ENCODE measurements at places on chromosomes 16 and 17.

GRCh38 chr17:65121368-65121767, 15.8 kb upstream of the RGS9 start:
- DNase-seq, result no peak

DNA sequence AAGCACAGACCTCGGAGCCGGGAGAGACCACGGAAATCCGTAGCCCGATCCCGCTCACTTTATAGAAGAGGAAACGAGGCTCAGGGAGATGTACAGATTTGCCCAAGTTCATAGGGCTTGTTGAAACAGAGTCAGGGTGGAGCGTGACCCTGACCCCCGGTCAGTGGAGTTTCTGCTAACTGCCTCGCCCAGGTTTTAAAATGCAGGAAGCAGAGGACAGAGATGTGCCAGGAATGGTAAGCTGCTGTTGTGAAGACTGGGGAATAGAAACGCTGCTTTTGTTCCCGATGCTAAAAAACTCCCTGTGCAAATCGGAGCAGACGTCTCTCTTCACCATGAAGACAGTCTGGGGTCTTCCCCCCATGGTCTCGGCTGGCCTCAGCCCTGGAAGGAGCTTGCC, 403.0 kb downstream of the SEC14L1 start:
- DNase-seq, result no peak

- DNase-seq, result no peak
These were observed 27.3 kb downstream of the WFDC1 start for GRCh38 chr16:84321932-84322331.

GRCh38 chr16:266258-267164, 9.2 kb downstream of the RGS11 start:
- DNase-seq, result no peak

- peak; percentile 75 for DNase-seq
These were observed 3.7 kb downstream of the C17orf50 start for GRCh38 chr17:35764123-35764991.

- no peak for DNase-seq
These were observed 1.5 kb downstream of the FGF11 start for GRCh38 chr17:7440834-7441195.

- DNase-seq, result no peak
These were observed 297.5 kb upstream of the XYLT1 start for GRCh38 chr16:17768257-17768656.

GRCh38 chr17:46935658-46936266, 12.8 kb downstream of the GOSR2 start:
- DNase-seq, result no peak

- no peak for DNase-seq
These were observed 1.4 kb upstream of the RHBDF2 start for GRCh38 chr17:76502341-76503211.

DNA sequence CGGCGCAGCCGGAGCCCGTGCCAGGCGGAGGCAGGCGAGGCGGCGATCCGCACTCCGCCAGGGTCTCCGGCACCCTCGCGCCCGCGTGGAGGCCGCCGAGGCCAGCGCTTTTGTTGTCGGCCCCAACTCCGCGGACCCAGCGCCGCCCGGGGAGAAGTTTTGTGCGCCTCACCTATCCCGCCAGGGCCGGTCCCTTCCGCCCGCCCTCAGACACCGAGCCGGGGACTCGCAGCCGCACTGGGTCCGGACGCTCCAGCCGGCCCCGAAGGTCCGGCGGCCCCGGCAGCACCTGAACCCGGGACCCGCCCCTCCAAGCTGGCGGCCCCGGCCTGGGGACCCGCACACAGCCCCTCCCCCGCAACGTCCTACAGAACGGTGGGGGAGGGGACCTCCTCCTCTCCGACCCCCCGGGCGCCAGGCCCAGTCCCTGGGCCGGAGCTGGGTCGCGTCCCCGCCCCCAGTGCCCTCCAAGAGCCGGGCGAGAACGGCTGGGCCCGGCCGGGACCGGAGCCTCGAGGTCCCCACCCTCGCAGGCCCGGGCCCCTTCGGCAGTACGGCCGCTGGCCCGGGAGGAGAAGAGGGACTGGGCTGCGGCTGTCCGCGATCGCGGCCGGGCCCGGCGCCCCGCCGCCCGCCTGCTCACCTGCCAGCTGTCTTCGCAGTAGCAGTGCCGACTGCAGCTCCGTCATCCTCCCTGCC, 698 bp downstream of the UBE2G1 start:
- peak; percentile 44 for DNase-seq

DNA sequence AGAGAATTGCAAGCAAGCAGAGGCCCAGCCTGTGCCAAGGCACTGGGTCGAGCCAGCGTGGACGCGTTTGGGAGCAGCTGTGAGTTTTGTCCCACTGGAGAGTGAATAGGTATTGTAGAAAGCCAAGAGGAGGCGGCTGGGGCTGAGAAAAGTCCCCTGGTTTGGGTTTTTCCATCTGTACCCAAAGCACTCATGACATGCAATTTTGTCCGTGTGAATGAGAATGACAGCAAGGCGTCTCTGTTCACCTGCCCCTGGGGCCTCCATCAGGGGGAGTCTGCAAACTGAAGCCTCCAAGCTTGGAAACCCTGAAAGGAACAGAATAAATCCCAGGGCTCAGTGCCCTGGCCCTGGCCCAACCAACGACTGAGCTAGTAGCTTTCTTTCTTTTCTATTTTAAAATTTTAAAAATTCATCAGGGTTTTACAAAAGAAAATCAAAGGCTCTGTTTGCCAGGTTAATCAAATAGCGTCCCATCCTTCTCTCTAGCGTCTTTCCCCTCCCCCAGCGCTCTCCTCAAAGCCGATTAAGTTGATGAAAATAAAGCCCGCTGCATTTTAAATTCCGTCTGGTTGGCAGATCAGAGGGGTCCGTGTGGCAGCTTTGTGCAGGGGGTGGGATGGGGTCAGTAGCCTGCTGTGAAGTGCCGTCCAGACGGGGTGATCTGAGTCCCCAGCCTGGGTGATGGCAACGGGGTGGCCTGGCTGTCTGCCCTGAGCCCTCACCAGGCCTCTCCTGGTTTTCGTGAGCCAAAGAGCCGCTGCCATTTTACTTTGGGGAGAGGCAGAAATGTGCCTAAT, 171.0 kb downstream of the KATNIP start:
- DNase-seq, result no peak

DNA sequence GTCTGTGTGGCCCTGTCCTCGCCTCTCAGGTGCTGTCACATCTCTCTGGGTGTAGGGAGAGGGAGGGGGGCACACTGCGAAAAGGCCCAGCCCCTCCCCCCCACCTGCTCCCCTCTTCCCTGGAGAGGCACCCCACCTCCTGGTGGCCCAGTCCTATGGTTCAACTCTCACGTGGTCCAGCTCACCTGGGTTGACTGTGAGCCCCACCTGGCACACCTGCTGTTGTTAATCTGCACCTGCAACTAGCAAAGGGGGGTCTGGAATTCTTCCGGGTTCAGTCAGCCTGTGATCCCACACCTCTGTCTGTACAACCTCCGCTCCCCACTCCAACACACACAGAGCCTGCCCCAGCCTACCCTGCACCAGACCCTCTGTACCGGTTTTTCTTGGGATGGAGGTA, 2.0 kb upstream of the SYNGR2 start:
- DNase-seq, result no peak

GRCh38 chr16:81121474-81121990, 25.3 kb upstream of the GCSH start:
- no peak for DNase-seq

DNA sequence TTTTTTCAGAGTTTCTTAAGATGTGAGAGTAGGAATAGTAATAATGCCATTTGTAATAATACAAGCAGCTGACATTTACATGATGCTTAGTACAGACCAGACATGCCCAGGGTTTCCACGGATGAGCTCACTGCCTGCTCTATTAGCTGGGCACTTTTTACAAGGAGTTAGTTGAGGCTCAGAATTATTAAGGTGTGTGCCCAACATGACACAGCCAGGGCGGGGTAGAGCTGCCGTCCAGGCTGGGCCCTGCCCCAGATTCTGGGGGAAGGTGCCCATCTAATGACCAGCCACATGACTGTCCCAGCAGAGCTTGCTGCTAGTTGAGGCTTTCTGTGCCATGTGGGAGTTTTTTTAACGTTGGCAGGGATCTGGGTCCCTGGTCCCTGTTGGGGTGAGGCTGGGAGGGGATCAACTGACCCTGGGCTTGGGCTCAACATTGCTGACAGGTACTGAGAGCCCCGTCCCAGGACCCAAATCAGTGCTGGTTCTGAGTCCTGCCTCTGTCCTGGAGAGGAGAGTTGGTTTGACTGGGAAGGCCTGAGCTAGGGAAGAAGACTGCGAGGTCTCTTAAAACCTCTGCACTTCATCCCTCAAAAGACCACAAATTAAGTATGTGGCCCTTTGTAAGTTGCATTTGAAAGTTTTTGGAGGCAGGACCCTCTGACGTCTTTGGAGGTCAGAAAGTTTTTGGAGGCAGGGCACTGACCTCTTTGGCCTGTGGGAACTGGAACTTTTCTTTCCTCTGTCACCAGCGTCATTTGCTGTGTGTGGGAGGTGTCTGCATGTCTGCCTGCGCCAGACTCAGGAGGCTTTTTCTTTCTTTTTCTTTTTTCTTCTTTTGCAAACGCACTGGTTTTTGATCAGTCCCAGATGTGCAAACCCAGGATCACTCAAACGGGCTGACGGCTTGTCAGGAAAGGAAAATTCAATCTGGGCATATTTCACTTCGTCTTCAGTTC, 2.2 kb downstream of the CRISPLD2 start:
- DNase-seq, result no peak

GRCh38 chr17:62868723-62869122, 60.6 kb upstream of the MARCHF10 start:
- DNase-seq, result no peak

DNA sequence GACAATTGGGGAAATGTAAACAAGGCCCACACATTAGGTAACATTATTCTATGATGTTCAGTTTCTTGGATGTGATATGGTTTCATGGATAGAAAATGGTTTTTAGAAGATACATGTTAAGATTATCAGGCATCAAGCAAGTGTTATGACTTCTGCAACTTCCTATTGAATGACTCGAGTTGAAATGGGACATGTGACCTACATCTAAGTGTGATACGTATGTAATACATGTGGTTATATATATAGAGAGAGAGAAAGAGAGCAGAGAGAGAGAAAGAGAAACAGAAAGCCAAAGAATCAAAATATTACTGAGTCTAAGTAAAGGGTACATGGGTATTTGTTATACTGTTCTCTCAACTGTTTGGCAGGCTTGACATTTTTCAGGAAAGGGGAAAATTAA, 1.7 kb downstream of the TMEM170A start:
- no peak for DNase-seq

DNA sequence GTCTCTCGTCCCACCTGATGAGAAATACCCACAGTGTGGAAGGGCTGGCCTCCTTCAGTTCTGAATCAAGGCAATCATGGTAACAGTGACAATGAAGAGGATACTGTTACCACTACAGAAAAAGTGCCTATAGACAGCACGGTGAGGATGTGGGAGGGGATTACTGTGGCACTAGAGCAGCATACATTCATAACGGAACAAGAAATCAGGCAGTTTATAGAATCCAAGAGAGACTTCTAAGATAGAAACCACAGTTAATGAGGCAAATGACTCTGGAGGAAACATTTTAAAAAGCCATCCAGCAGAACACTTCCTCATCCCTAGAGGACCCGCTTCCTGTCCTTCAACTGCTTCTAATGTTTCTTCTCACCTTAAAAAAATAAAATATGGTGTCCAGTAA, 2.7 kb downstream of the RUSF1 start:
- DNase-seq, result no peak

DNA sequence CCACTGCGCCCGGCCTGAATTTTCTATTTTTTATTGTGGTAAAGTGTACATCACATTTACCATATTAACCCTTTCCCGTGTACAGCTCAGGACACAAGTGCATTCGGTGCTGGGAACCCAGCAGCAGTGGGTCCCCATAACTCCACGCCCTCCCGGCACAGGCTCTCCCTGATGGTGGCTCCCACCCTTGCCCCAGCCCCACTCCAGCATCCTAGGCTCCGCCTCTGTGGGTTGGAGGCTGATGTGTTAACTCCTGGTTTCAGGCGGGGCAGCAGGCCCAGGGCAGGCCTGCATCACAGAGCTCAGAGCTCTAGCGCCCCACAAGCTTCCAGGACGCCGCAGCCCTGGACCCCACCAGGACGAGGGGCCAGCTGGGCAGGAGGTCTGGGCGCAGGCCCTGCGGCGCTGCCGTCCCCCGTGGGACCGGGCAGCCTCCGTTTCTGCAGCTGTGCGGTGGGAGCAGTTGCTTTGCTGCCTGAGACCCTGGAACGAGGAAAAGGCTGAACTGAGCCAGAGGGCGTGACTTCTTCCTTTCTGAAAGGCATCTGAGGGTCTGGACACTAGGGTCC, 19.6 kb downstream of the ZFPM1 start:
- no peak for DNase-seq

- no peak for DNase-seq
These were observed 23.0 kb downstream of the SLC35G3 start for GRCh38 chr17:35170968-35171771.

DNA sequence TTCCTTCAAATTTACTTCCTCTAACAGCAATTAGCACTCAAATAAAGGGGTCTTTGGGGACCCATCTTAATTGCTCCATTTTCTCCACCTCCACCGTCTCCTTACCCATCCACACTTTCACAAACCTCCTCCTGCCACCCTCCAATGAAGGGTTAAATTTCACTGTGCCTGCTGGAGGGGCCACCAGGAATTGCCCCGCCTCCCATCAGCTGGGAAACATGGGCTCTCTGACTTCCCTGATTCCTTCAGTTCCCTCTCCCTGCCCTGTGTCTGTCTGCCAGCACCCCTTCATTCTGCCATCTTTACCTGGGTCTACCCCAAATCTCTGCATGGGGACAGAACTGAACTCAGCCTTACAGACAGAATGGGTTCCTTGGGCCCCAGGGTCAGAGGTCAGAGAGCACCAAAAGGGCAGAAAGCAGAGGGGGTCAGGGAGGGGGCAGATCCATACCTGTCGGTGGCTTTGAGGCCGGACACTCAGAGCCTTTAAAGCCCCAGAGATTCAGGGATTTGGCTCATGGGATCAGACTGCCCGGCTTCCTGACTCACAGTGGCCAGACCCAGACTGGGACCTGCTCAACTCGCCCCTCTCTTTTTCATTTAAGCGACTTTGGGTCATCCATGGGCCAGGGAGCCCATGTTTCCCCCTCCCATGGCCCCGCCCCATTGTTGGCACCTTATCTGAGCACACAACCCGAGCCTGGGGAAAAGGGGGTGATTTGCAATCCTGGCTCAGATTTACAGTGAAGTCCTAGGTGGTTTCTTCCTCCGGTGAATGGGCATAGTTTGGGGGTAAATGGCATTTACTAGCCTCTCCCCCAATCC, 17.6 kb upstream of the SP2 start:
- DNase-seq, result no peak

DNA sequence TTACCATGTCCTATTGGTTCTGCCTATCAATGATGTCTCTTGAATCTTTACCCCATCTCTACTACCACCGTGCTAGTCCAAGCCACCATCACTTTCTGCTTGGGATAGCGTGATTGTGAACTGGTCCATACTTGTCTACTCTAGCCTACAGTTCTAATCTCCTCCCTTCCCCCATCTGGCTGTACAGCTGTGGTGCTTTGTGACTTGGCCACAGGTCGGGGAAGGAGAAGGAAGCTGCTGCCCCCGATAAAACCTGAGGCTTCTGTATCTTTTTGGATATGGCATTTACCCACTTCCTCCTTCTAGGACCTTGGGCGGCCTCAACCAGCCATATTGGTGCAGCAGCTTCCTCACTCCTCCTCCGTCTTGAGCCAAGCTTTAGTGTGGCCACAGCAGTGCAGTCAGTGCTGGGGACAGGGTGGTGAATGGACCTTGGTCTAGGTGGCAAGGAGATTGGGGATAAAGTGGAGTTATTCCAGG, 314 bp upstream of the ITGA2B start:
- no peak for DNase-seq

Data from activated CD4-positive, CD25-positive, alpha-beta regulatory T cell (primary cell).